ENCODE measurements at places on chromosomes 12 and 14.

DNA sequence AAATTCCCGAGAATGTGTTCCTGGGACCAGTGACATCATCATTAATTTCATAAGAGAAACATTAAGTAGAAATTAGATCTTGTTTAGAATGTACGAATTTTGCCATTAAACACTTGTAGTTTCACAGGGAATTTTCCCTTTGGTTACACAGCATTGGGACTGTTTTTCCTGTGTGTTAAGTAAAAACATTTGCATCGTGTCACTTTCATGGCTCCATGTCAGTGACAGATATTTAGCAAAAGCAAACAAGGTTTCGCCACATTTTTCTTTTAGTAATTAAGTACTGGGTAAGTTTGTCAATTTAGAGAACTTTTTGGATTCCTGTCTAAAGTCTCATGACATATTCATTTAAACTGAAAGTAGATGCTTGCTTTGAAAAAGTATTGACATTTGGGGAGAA, 45.5 kb upstream of the OVCH1 start:
- DNase-seq: no peak
- H3K4me3 ChIP-seq: no peak overlapping the region
- no peaks in the 10 kb centered on the region for H3K36me3 ChIP-seq
- H3K27ac ChIP-seq: no peak overlapping the region

GRCh38 chr12:15522574-15523187, 200.4 kb downstream of the PTPRO start:
- no peak overlapping the region for H3K4me3 ChIP-seq
- H3K27ac ChIP-seq: no peak overlapping the region
- H3K36me3 ChIP-seq: no peaks in the 10 kb centered on the region
- peaks cover 39% of the 10 kb centered on the region for H3K27me3 ChIP-seq
- H3K4me1 ChIP-seq: no peaks in the 10 kb centered on the region

DNA sequence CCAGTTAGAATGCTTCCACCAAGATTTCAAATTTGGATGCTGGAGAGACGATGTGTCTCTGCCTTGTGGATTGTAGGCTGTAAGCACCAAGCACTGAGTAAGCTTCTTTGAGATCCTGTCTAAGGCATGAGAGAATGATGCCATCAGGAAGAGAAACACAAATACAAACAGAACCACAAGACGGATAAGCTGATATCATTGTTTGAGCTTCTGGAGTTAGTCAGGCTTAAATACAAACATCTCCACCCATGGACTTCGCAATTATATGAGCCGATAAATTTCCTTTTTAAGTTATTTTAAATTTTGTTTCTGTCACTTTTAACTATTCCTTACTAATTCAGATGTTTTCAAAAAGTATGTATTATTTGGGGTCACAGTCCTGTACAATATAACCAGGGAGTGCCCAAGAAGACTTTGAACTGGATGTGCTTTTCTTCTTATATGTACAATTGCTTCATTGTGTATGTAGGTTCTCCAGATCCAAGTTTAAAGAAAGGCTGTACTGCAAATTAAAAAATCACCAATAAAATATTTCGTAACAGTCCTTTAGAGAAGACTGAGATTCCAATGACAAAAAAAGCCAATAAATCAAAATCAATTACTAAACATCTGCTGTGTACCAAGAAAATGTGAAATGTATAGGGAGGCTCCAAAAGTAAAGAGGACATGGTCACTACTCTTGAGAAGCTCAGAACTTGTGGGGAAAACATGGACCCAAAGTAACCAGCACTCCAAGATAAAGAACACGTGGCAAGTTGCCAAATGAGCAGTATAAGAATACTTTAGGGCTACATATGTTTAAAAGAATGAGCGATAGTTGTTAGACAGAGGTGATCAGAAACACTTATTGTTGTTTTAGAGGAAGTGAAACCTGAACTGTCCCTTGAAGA, 274.1 kb downstream of the ADAMTS20 start:
- no peaks in the 10 kb centered on the region for H3K27me3 ChIP-seq
- no peak for DNase-seq
- no peak overlapping the region for H3K27ac ChIP-seq
- no peaks in the 10 kb centered on the region for H3K36me3 ChIP-seq
- no peak overlapping the region for H3K4me3 ChIP-seq
- no peaks in the 10 kb centered on the region for H3K4me1 ChIP-seq

DNA sequence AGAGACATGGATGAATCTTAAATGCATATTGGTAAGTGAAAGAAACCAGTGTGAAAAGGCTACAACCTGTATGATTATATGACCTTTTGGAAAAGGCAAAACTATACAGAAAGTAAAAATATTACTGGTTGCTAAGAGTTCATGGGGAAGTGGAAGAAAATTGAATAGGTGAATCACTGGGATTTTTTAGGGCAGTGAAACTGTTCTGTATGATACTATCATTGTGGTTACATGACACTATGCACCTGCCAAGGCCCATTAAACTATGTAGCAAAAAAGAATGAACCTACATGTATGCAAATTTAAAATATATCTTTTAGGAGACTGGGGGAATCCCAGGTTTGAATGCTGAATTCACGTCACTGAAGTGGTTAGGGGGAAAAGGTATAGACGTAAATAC, 12.6 kb upstream of the OR8S1 start:
- H3K4me3 ChIP-seq: no peak overlapping the region
- no peak overlapping the region for H3K27ac ChIP-seq
- no peak for DNase-seq
- no peaks in the 10 kb centered on the region for H3K4me1 ChIP-seq
- H3K36me3 ChIP-seq: no peaks in the 10 kb centered on the region

DNA sequence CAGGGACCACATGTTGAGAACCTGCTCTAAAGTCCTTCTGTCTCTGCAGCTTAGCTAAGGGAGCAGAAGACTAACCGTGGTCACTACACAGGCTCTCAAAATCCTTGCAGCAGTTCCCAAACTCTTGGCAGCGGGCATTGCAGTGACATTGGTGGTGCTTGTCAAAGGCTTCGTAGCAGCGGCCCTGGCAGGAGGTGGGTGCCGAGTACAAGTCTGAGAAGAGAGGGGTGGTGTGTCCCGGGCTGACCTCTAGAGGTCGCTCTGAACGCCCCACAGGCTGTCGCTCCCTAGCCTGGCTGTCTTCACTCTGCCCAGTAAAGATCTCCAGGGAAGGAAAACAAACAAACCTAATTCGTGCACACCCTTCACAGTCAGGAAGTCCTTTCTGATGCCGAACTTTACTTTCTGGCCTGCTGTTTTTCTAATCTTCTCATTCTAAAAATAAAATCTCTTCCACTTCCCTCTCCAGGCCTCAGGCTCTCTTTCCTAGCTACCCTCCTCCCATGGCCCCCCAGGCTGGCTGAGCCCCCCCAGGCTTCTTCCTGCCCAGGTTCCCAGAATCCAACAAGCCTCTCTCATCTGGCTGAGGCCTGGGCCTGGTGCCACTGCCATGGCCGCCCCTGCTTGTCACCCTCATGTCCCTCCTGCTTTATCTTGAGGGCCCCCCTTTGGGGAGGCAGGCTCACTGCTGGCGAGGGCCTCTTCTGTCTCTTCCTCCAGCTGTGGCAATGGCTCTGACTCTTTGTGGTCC, 7.7 kb downstream of the ENDOU start:
- H3K4me1 ChIP-seq: peaks cover 30% of the 10 kb centered on the region
- DNase-seq: no peak
- no peaks in the 10 kb centered on the region for H3K27me3 ChIP-seq
- no peak overlapping the region for H3K4me3 ChIP-seq
- peak overlapping the region; percentile 91 for H3K27ac ChIP-seq
- peaks cover 7% of the 10 kb centered on the region for H3K36me3 ChIP-seq

- no peak for DNase-seq
- no peaks in the 10 kb centered on the region for H3K36me3 ChIP-seq
- H3K27me3 ChIP-seq: peaks cover 57% of the 10 kb centered on the region
- H3K4me3 ChIP-seq: no peak overlapping the region
- no peak overlapping the region for H3K27ac ChIP-seq
These were observed 38.1 kb downstream of the SMOC1 start for GRCh38 chr14:69917287-69917686.

- DNase-seq: no peak
- no peaks in the 10 kb centered on the region for H3K4me1 ChIP-seq
- H3K4me3 ChIP-seq: no peak overlapping the region
- no peak overlapping the region for H3K27ac ChIP-seq
- no peaks in the 10 kb centered on the region for H3K27me3 ChIP-seq
- H3K36me3 ChIP-seq: peaks cover 4% of the 10 kb centered on the region
These were observed 7.5 kb downstream of the NUBPL start for GRCh38 chr14:31568671-31569070.

DNA sequence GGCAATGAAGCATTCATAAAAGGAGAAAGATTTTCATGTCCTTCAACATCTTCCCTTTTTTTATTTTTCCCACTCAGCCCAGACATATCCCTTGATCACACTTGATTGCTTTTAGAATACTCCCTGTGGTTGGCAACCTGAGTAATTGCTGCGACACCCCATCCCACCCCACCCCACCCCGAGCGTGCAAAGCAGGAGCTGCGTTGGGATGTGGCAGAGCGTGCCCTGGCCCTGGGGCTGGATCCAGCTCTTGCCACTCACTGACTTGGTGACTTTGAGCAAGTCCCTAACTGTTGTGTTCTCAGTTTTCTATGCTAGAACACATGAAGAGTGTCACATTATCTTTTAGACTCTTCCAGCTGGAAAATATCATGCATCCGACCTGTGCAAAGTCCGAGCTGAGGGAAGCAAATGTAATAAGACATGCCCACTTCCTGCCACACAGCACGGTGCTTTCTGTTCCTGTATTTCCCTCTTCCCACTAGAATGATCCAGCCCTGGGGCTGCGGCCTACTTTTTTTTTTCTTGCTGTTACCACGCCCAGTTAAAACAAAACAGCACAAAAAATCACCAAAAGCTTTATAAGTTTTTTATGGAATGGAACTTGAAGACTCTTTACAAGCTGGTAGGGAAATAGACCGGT, 4.0 kb downstream of the ASCL4 start:
- no peak overlapping the region for H3K27ac ChIP-seq
- H3K27me3 ChIP-seq: peaks cover 72% of the 10 kb centered on the region
- peaks cover 12% of the 10 kb centered on the region for H3K4me1 ChIP-seq

DNA sequence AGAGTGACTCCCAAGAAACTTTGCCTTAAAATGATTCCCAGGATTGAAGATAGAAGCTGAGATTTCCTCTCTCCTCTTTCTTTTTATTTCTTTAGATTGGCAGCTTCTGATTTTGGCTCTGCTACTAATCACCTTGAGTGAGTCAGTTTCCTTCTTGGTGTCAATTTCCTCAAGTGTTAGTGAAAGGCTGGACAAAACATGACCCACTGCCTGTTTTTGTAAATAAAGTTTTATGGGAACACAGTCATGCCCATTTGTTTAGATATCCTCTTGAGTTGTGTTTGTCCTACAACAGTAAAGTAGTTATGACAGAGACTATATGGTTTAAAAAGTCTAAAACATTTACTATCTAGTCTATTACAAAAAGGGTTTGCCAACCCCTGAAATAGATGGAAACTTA, 227.2 kb upstream of the TBX3 start:
- no peaks in the 10 kb centered on the region for H3K36me3 ChIP-seq
- no peaks in the 10 kb centered on the region for H3K4me1 ChIP-seq
- no peaks in the 10 kb centered on the region for H3K27me3 ChIP-seq
- DNase-seq: no peak
- H3K27ac ChIP-seq: no peak overlapping the region
- no peak overlapping the region for H3K4me3 ChIP-seq

GRCh38 chr14:73025544-73025943, 1.4 kb downstream of the ZFYVE1 start:
- no peak for DNase-seq
- peak overlapping the region; percentile 93 for H3K4me3 ChIP-seq
- no peaks in the 10 kb centered on the region for H3K27me3 ChIP-seq
- H3K27ac ChIP-seq: no peak overlapping the region

DNA sequence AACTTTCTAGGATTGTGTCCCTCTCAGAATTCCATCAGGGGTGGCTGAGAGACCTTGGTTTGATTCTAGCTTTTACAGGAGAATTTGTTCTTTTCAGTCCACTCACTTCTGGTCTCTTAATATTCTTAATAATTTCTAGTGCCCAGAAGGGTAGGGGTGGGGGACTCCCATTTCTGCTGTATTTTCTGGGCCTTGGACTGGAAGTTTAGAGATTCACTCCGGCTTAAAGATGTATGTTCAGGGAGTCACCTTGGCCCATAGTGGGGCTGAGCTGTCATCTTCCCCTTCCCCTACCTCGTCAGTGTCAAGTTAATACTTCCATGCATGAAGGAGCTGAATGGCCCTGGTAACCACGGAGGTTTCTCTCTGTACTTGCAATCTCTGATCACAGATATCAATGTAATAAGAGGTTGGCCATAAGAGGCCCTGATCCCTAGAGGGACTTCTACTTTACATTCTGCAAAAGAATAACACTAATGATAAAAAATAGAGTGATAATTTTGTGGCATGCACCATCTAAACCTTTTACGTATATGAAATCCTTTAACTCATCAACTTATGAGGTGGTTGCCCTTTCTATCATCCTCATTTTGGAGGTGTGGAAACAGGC, 6.7 kb downstream of the KRT81 start:
- no peaks in the 10 kb centered on the region for H3K36me3 ChIP-seq
- DNase-seq: no peak
- peaks cover 12% of the 10 kb centered on the region for H3K4me1 ChIP-seq
- peaks cover 43% of the 10 kb centered on the region for H3K27me3 ChIP-seq
- no peak overlapping the region for H3K4me3 ChIP-seq
- H3K27ac ChIP-seq: no peak overlapping the region

DNA sequence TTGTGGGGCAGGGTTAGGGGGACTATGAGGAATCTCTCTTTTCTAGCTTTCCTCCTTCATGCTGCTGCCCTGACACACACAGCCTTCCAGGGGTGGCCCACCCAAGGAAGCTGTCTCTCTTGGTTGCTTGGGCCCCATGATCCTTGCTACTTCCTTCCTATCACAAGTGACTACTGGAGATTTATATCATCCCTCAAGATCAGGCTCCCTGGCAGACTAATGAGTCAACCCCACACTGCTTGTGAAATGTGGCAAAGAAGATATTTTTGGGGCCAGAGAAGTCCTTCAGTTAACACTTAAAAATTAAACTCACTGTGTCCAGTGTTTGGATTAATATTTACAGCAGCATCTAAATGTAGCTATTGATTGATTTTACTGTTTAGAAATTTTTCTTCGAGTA, 1.5 kb downstream of the OR4E1 start:
- H3K4me1 ChIP-seq: no peaks in the 10 kb centered on the region
- H3K36me3 ChIP-seq: no peaks in the 10 kb centered on the region
- H3K27ac ChIP-seq: no peak overlapping the region
- peaks cover 35% of the 10 kb centered on the region for H3K27me3 ChIP-seq

- DNase-seq: no peak
- no peak overlapping the region for H3K27ac ChIP-seq
- H3K4me1 ChIP-seq: no peaks in the 10 kb centered on the region
- no peaks in the 10 kb centered on the region for H3K36me3 ChIP-seq
- peaks cover 39% of the 10 kb centered on the region for H3K27me3 ChIP-seq
- no peak overlapping the region for H3K4me3 ChIP-seq
These were observed 8.8 kb upstream of the LGR5 start for GRCh38 chr12:71430756-71431155.

- H3K27ac ChIP-seq: peak overlapping the region; percentile 88
- H3K4me1 ChIP-seq: peaks cover 43% of the 10 kb centered on the region
These were observed 97.5 kb downstream of the ZFP36L1 start for GRCh38 chr14:68695326-68695768.

Measured in effector memory CD8-positive, alpha-beta T cell (primary cell).